Activated naive CD8-positive, alpha-beta T cell treated with anti-CD3 and anti-CD28 coated beads, Interleukin-2, amount 50 U/mL, for 16 hours (primary cell): ENCODE measurements at places on chromosomes 2 and 18.

GRCh38 chr2:241561832-241562231 lies 3.3 kb downstream of the BOK start:
- no peak for DNase-seq

DNA sequence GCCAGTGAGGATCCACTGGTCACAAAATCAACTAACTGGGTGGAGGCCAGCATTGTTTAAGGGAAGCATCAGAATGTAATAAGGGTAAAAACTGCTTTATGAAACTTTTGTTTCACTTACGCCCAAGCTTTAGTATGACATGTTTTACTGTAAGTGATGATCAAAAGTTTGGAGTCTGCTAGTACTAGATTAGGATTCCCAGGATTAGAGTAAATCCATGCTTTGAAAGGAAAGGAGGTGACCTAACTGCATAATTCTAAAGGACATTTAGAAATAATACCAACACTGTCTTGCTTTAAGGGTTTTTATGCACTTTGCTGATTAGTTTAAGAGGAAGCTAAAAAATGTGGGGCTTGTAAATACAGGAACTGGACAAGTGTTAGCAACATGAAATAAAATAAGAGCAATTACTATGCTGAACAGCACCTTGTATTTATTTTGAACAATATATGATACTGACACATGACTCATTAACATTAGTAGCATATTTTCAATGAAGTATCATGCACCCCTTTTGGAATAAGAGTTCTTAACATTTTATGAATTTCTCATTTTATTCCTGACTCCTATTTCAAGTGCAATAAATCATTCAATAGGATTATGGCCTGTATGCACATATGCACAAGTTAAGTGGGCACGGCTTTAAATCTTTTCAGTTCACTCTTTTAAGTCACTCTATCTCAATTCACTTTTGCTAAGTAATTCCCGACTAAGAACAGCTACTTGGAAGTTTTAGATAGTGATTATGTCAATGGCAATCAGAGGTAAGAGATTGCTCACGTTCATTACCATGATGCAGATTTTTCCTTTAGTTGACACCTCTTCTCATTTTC lies 62.5 kb downstream of the STK39 start:
- no peak for DNase-seq

GRCh38 chr18:37124516-37124915 lies 295.6 kb downstream of the KIAA1328 start:
- no peak for DNase-seq

DNA sequence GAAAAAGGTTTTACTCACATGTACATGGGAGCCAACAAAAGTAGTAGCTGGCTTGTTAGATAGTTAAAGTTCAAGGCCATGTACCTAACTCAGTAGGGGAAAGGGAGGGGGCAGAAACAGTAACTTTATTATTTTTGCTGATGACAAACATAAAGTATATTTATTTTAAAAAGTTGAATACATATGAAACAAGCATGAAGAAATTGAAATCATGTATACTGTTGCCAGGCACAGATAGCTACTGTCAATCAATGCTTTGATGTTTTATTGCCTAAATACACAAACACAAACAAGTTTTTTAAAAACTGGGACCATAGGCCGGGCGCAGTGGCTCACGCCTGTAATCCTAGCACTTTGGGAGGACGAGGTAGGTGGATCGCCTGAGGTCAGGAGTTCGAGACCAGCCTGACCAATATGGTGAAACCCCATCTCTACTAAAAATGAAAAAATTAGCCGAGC lies 7.6 kb upstream of the PSD4 start:
- DNase-seq = no peak

GRCh38 chr2:112622528-112622849 lies 23.2 kb upstream of the SLC20A1 start:
- no peak for DNase-seq

- DNase-seq = no peak
Measured at GRCh38 chr18:39838831-39839230, 2116.2 kb upstream of the PIK3C3 start.

DNA sequence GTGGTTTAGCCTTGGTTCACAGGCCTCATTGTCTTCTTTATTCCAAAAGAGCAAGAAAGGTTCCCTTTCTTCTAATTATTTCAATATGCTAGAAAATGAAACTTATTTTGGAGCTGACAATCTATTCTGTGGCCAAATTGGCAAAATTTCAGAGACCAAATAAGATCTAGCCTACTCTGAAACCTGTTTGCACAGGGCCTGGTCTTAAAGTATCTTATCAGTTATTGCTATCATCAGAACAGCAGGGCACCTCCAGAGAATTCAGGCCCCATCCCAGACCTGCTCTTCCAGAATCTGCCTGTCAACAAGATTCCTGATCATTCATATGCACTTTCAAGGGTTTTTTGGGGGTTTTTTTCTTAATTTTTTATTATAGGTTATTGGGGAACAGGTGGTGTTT lies 198.7 kb downstream of the ANAPC1 start:
- DNase-seq = no peak

DNA sequence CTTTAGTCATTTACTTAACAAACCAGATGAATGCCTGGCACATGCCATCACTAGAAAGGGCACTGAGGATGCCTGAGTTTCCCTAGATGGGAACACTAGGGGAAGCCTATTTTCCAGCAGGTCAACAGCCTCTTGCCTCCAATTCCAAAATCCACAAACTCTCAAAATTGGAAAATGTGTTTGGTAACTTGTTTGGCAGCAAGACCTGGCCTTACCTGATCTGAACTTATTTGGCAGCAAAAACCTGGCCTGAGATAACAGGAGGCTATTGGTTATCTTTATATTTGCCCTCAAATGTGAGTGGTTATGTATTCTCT lies 2.6 kb downstream of the LIPG start:
- no peak for DNase-seq

GRCh38 chr2:176652300-176653182 lies 383.3 kb downstream of the MTX2 start:
- no peak for DNase-seq

GRCh38 chr2:111186121-111186715 lies 65.5 kb downstream of the BCL2L11 start:
- DNase-seq = no peak

- no peak for DNase-seq
Measured at GRCh38 chr18:2717407-2717806, 61.9 kb downstream of the SMCHD1 start.

DNA sequence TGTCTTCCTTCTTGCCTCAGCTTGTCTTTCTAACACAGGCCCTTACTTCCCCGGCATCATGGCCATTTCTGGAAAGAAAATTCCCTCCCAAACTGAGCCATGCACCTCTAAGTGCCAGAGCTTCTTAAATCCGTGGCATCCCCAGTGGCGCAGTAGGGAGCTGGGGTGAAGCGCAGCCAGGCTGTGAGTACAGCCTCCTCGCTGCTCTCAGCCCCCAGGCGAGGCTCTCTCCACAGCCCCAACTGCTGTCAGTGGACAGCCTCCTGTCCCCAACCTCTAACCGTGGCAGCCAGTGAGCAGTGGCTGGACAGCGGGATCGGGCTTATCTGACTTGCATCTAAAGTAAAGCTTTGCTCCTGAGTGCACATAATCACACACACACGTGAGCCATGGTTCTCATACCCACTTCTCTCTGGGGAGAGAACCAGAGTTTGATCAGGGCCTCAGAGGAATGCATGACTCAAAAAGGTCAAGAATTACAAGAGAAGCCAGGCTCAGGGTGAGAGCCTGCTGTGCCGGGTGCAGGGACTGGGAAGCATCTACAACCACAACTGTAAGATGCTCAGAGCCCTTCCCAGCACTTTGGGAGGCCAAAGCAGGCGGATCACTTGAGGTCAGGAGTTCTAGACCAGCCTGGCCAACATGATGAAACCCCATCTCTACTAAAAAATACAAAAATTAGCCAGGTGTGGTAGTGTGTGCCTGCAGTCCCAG lies 50.7 kb downstream of the SFXN5 start:
- DNase-seq = no peak

GRCh38 chr2:108965540-108966289 lies 23.3 kb downstream of the EDAR start:
- peak; percentile 20 for DNase-seq

DNA sequence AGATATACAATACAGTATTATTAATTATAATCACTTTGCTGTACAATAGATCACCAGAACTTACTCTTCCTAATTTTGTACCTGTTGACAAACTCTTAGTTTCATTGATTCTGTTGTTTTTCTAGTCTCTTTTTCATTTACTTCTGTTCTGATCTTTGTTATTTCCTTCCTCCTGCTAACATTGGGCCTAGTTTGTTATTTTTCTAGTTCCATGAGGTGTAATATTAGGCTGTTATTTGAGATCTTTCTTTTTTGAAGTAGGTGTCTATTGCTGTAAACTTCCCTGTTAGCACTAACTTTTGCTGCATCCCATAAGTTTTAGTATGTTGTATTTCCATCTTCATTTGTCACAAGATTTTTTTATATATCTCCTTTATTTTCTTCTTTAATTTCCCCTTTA lies 55.1 kb downstream of the LIMS1 start:
- no peak for DNase-seq

DNA sequence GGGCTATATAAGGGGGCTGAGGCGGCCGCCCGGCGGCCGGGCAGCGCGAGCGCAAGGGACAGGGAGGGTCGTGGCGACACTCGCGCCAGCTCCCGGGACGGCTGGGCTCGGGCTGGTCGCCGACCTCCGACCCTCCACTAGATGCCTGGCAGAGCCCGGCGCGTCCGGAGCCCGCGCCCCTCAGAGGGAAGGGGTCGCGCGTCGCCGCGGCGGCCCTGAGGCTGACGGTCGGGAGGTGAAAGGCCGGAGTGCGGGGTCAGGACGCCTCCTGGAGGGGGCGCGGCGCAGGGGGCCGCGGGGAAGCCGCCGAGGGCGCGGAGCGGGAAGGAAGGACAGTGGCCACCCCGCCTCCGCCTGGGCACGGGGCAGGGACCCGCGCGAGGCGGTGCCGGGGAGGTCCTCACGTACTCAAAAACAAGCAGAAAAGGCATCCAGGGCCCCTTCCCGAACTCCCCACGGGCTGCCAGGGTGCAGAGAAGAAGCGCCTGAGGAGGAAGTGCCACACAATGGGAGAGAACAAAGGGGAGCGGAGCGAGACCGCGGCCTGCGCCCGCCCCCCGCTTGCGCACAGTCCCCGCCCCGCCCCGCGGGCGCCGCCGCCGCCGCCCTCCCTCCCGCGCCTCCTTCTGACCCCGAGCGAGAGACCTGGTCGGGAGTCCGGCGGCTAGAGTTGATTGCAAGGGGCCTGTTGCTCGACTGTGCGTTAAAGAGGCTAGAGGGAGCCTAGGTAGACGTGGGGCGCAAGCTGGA lies 776 bp upstream of the KLF7 start:
- peak; percentile 29 for DNase-seq

DNA sequence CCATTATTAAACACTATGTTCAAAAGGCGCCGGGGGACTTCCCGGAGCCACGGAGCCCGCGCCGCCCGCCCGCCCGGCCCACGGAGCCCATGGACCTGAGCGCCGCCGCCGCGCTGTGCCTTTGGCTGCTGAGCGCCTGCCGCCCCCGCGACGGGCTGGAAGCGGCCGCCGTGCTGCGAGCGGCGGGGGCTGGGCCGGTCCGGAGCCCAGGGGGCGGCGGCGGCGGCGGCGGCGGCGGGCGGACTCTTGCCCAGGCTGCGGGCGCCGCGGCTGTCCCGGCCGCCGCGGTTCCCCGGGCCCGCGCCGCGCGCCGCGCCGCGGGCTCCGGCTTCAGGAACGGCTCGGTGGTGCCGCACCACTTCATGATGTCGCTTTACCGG lies 197 bp downstream of the GDF7 start:
- no peak for DNase-seq

DNA sequence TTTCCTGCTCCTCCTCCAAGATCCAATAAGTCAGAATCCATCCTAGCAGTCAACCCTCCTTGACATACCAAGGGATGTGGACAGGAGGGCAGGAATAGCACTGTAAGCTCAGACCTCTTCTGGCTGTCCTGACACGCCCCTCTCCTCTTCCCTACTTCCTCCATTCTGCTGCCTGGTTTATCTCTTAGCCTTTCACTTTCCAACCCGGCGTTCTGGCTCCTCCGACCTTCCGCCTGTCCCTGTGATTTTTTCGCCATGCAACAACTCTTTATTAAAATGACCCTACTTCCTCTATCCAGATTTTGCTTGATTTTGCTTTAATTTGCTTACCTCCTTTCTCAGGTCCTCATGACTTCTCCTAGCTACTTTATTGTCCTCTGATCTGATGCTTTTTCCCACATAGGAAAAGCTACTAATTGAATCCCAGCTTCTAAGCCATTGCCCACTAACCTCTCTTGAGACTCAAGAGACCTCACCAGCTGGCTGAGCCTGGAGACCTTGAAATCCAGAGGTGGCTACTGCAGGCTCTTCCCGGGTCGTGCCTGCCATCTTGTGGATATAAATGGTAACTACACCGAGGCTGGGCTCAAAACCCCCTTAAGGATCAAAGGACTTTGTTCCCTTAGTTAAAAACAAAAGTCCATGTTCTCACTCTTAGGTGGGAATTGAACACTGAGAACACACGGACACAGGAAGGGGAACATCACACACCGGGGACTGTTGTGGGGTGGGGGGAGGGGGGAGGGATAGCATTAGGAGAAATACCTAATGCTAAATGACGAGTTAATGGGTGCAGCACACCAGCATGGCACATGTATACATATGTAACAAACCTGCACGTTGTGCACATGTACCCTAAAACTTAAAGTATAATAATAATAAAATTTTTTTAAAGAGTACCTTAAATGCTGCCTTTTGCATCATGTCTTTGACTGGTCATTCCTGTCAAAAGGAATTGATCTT lies 139.4 kb downstream of the AKAIN1 start:
- no peak for DNase-seq

- DNase-seq = no peak
Measured at GRCh38 chr18:50179465-50179864, 15.5 kb downstream of the MYO5B start.
